Heart left ventricle (tissue), 16 donors: ENCODE measurements at places on chromosomes 12 and 14. TPM values are rescaled to one million over a fixed set of nuclear protein-coding genes. Genes with fewer than 3 reads are reported as not detected.

- H3K4me1 ChIP-seq: no peaks in the 10 kb centered on the region
- no peak overlapping the region for H3K4me3 ChIP-seq
- no peak overlapping the region for H3K27ac ChIP-seq
- H3K36me3 ChIP-seq: peaks cover 3% of the 10 kb centered on the region
- DNase-seq: no peak
These were observed 14.1 kb downstream of the EIF5 start for GRCh38 chr14:103348154-103348553.

- no peaks in the 10 kb centered on the region for H3K36me3 ChIP-seq
- H3K27me3 ChIP-seq: no peaks in the 10 kb centered on the region
- DNase-seq: no peak
- peaks cover 30% of the 10 kb centered on the region for H3K4me1 ChIP-seq
- H3K27ac ChIP-seq: no peak overlapping the region
These were observed 40.6 kb downstream of the PPP1R13B start for GRCh38 chr14:103806805-103807204.

DNA sequence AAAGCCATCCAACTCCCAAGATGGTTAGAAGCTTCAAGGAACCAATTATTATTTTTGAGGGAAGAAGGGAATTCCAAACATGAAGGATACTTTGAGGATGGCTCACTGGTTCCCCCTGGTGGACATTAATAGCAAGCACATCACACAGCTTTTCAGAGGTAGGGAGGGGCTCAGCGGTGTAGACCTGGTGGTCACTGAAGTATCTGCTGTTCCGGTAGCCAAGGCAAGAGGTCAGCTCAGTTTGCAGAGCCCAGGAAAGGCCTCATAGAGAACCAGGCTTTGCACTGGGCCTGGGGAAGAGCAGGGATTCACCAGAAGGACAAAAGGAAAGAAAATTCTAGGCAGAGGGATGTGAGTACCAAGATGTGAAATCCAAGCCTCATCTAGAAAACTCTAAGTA, 118.7 kb downstream of the KSR2 start:
- no peak overlapping the region for H3K27ac ChIP-seq
- no peak overlapping the region for H3K4me3 ChIP-seq
- H3K4me1 ChIP-seq: no peaks in the 10 kb centered on the region

Gene TSPAN19
- polyA plus RNA-seq: 0.11 TPM

Gene NTF3
- 1.1 TPM for polyA plus RNA-seq

Gene CCDC177
- not detected for polyA plus RNA-seq

Gene SLC8A3
- not detected for polyA plus RNA-seq
